ENCODE measurements at places on chromosomes 4 and X.

GRCh38 chr4:159035570-159035969 is 67.3 kb upstream of the RAPGEF2 start:
- no peak for DNase-seq

DNA sequence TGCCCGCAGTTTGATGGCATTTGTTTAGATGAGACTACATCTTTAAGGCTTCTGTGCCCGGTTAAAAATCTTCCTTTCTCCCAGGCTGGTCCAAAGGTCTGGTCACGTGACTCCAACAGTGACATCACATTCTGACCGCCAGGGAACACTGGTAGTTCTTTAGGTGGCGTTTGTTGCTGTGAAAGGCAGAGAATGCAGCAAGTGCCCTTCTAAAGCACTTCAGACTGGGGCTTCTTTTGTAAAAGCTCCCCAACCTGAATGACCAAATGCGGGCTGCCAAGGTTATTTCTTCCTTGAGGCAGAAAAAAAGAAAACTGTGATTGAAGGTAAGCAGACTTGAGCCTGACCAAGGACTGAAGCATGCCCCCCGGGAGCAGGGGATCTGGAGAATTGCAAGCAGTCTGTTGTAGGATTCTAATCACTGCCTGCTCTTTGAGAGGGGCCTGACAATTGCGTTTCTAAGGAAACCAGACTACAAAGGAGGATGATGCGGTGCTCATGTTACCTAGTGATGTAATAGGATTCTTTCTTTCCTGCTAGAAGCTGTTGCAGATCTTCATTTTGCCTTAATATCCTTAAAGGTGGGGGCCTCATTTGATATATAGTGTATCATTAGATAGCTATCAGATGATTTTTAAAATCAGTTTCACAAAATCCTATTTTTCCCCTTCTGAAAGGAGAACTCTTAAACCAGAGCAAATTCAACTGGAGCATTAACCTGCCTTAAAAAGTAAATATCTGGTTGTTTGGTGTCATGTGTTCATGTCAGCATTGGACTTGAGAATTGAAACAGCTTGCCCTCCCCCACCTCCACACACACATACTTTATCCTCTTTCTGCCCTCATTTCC is 133.1 kb downstream of the AKAP4 start:
- peak; percentile 18 for DNase-seq

- no peak for DNase-seq
Observed at GRCh38 chr4:146567396-146567795, 45.7 kb upstream of the SLC10A7 start.

DNA sequence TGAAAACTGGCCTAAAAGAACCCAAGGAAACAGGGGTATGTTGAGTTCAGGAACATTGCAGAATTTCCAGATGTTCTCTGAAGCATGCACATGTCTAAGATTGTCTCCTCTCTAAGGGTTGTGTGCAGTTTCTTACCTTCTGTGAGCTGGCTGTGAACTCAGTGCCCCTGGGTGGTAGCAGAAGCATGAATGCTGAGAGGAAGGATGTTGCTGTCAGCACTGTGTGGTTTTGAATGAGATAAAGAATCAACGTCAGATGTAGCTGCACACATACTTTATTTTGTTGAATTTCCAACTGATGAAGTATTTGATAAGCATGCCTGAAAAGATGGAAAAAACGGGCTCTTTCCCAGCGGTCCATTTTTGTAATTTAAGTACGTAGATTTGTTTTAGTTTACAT is 23.8 kb upstream of the CD38 start:
- DNase-seq: no peak

DNA sequence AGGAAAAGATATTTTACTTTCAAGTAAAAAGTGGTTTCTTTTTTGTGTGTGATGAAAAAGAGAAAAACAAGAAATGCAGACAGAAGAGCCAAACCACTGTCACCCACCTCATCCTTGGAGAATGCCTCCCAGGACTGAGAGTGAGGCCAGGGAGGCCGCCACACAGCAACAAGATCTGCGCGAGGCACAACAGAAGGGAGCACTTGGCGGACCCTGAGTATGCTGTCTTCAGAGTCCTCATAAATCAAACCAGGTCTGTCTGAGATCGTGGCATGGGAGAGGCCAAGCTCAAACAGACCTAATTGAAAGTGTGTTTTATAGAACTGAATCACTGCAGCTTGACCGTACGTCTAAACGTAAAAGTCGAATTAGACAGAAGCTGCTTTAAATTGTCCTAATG is 134.3 kb upstream of the VCX2 start:
- no peak for DNase-seq

DNA sequence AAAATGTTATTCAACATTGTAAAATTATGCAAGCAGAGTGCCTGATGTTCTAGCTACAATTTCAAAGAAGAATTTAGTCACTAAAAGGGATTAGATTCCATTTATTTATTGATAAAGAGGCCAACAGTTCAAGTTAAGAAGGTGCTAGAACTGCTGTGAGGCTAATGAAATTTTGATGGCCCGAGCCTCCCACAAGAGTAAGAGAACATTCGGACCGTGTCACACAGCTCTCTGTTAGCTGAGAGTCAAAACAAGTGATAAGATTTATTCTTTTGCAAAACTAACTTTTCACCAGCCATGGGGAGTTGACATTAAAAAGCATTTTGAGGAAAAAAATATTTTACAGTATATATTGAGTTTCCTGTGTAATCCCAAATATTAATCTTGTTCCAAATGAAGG is 106.8 kb downstream of the TENM3 start:
- no peak for DNase-seq

DNA sequence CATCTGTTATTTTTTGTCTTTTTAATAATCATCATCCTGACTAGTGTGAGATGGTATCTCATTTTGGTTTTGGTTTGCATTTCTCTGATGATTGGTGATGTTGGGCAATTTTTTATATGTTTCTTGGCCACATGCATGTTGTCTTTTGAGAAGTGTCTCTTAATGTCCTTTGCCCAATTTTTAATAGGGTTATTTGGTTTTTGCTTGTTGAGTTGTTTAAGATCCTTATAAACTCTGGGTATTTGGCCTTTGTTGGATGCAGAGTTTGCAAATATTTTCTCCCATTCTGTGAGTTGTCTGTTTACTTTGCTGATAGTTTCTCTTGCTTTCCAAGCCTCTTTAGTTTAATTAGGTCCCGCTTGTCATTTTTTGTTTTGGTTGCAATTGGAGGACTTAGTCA is 152.1 kb upstream of the MED14 start:
- DNase-seq: peak; percentile 15

DNA sequence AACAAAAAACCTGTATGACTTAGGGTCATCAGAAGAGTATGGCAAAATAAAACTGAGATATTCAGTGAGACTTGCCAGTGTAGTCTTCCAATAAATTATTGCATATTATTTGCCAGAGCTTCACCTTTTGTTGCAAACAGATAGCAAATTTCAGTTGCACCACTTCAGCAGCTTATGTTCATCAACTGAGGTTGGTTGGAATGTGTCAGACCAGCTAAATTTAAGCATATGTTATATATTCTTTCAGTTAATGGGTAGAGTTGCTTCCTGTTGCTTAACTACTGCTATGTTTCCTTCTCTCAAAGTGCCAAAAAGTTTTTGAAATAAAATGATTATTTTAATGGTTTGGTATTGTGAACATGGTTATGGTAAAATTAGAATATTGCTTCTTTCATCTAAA is 61.5 kb downstream of the GALNT7 start:
- DNase-seq: no peak

- DNase-seq: no peak
Observed at GRCh38 chr4:78213218-78213617, 156.1 kb downstream of the FRAS1 start.

GRCh38 chr4:147984065-147984777 is 252.3 kb downstream of the ARHGAP10 start:
- peak; percentile 14 for DNase-seq

DNA sequence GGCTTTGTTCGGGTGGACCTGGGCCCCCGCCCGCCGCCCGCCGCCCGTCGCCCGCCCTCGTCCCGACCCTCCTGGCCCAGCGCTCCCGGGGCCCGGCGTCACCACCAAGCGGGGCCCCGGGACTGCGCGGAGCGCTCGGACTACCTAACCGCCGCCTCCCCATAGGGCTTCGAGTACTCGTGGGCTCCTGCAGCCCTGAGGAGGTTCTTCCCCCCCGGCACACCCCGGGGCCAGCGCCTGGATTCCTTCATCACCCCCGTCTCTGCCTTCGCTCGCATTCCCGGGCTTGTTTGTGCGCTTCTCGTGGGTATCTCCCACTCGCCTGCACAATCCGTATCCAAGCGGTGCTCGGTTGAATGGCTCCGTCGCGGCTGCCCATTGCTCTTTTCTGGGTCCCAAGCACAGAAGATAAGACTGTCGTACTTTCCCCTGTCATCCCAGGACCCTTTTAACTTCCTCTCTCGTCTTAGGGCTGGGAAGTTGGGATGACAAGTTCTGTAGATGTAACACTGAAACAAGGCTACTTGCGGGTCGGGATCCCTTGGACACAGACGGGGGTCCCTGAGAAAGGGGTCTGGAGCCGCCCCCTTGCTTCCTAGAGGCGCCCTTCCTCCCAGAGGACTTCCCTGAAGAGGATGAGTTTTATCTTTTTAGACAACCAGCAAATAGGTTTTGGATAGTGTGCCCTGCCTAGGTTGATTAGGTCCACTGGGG is 565 bp downstream of the MOB1B start:
- DNase-seq: peak; percentile 61

DNA sequence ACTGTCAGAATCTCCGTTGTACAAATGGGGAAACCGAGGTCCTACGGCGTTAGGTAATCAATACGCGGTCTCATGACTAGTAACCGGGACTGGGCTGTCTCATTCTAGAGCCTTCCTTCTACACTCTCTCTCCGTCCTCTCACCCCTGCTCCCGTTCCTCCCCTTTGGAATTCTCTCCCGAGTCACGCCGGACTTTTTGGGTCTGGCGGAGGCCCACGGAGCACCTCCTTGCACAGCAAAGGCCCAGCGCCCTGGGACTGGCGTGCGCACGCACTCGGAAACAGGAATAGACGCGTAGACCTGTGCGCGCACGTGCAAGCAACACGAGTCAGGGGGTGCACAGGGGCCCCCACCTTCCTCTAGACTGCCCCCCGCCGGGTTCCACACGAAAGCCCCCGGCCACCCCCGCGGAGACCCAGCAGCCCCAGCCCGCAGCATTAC is 361 bp downstream of the QDPR start:
- peak; percentile 31 for DNase-seq

GRCh38 chr4:125049711-125050110 is 265.0 kb upstream of the FAT4 start:
- no peak for DNase-seq

- no peak for DNase-seq
Observed at GRCh38 chr4:173675446-173675845, 145.4 kb upstream of the HAND2 start.

DNA sequence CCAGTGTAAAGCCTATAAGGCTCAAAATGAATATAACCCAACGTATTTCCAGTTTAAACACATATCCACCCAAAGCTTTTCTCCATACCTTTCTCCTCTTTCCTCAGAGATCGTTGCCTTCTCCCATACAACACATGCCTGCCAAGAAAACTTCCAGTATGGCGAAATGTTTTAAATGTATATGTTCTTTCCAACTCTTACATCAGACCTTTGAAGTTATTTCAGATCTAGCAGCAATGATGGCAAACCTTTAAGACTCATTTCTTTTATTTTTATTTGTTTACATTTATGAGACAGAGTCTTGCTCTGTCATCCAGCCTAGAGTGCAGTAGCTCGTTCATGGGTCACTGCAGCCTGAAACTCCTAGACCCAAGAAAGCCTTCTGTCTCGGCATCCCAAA is 265.4 kb downstream of the BMPR1B start:
- DNase-seq: no peak

- no peak for DNase-seq
Observed at GRCh38 chr4:37988670-37989069, 28.5 kb downstream of the PTTG2 start.

DNA sequence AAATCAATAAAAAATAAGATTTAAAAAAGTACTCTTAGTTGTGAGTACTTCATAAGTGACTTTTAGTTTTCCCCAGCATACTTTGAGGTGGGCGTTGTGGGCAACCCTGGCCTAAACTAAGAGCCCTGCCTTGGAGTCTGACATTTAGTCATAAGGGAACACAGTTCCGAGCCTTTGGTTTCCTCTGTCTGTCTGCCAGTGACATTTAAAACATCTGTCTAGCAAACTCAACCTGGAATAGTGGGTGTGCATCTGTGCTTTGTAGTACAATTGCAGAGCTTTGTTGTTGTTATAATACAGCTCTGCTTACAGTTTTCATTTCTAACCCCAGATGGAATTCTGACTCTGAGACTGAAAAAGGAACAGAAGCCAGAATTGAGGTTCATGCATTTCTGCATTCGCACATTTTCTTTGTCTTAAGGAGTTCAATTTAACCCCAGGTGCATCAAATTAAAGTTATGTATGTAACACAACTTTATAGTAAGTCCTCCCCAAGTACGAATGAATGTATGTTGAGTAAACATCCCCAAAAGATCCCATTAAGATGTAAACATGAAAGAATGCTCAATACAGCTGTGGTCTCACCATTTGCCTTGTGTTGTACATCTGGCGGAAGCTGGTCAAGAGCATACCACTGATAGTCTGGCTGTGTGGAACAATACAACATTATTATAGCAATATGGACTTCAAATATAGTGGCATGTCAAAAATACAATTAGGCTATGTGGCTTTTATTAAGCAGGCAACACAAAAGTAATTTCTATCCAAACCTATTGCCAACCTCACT is 25.9 kb downstream of the TNIP3 start:
- DNase-seq: no peak

- DNase-seq: no peak
Observed at GRCh38 chr4:4534515-4535145, 7.2 kb downstream of the STX18 start.

- no peak for DNase-seq
Observed at GRCh38 chr4:150261571-150261970, 183.3 kb downstream of the DCLK2 start.

DNA sequence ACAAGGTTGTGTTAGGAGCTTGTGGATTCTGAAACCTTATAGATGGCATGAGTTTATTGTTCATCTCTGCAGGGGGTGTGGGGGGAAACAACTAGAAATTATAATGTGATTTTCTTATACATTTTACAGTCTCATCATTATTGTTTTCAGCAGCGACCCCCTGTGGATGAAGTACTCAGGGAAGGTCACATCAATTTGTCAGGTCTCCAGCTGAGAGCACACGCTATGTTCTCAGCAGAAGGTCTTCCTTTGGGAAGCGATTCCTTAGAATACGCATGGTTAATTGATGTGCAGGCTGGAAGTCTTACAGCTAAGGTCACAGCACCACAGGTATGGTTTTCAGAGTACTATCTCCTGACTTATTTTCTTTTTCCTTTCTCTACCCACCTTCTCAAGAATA is 72.2 kb downstream of the BLTP1 start:
- no peak for DNase-seq

- no peak for DNase-seq
Observed at GRCh38 chr4:182716192-182716591, 201.0 kb downstream of the DCTD start.

- DNase-seq: no peak
Observed at GRCh38 chr4:19472666-19473065, 779.0 kb upstream of the SLIT2 start.

DNA sequence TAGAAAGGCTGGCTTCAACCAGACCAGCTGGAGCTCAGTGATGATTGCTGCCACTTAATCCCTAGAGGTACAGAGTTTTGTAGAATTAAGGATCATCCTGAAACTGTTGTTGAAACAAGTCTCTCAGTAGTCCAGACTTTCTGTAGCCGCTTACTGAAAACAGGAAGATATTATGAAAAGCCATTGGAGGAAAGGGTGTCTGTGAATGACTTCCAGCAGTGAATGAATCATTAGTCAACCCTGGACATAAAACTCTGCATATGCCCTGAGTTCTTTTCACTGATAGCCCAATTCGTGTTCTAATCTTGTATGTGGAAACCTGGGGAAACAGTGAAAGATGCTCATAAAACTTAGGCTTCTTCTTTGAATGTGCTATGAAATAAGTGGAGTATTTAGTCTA is 14.8 kb downstream of the HOPX start:
- DNase-seq: peak; percentile 66

- DNase-seq: no peak
Observed at GRCh38 chrX:128581615-128582014, 529.4 kb upstream of the ACTRT1 start.

Measured in foreskin fibroblast (primary cell).